ENCODE measurements at places on chromosomes 7 and 10.

DNA sequence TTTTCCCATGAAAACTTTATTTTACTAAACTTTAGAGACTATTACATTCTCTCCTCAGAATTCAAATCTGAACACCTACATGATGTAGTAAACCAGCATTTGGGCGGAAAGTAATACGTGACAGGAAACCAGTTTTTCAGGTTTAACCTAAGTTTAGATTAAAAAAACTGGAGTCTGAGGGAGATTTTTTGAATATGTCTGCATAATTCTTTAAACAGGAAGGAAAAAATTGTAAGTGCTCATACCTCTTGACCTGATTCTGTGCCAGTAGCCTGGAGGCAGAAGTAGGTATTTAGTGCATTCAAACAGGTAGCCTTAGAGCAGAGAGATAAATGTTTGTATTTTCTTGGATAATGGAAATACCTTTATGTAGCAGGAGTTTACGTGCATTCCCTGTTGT lies 224.3 kb downstream of the MDFIC start:
- DNase-seq = no peak

- no peak for DNase-seq
These were observed 4.9 kb upstream of the KLHL7 start for GRCh38 chr7:23100697-23101096.

- no peak for DNase-seq
These were observed 12.6 kb upstream of the COL1A2 start for GRCh38 chr7:94382132-94382531.

GRCh38 chr10:13717936-13718772 lies 131.4 kb downstream of the PRPF18 start:
- DNase-seq = peak; percentile 3

- DNase-seq = no peak
These were observed 1.8 kb upstream of the CAV2 start for GRCh38 chr7:116497708-116498107.

DNA sequence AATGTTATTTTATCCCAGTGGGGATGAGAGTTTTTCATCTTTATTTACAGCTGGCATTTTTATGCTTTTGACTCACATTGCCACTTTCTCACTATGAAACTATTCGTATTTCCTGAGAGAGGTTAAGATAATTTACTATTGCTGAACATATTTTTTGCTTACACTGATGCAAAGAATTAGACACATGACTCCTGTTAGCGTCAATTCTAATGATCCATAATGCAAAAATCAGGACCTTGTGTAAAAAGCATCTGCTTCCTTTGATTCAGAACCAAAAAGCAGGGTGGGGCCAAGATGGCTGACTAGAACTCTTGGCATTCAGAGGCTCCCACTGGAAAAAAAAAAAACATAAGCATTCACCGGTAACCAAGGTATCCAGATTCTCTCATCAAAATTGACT lies 464.8 kb downstream of the SEMA3D start:
- DNase-seq = no peak

GRCh38 chr7:45692031-45692430 lies 117.9 kb downstream of the ADCY1 start:
- no peak for DNase-seq

GRCh38 chr7:116948934-116949333 lies 4.4 kb upstream of the ST7 start:
- DNase-seq = no peak

DNA sequence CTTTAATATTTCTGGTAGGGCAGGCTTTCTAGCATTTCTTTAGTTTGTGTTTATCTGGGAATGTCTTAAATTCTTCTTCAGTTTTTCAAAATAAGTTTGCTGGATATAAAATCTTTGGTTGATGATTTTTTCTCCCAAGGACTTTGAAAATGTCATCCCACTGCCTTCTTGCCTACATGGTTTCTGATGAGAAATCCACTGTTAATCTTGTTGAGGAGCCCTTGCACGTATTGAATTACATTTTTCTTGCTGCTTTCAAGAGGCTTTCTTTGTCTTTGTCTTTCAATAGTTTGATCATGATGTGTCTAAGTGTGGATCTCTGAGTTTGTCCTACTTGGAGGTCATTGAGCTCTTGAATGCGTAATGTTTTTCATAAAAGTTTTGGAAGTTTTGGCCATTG lies 66.0 kb downstream of the CASD1 start:
- DNase-seq = no peak

DNA sequence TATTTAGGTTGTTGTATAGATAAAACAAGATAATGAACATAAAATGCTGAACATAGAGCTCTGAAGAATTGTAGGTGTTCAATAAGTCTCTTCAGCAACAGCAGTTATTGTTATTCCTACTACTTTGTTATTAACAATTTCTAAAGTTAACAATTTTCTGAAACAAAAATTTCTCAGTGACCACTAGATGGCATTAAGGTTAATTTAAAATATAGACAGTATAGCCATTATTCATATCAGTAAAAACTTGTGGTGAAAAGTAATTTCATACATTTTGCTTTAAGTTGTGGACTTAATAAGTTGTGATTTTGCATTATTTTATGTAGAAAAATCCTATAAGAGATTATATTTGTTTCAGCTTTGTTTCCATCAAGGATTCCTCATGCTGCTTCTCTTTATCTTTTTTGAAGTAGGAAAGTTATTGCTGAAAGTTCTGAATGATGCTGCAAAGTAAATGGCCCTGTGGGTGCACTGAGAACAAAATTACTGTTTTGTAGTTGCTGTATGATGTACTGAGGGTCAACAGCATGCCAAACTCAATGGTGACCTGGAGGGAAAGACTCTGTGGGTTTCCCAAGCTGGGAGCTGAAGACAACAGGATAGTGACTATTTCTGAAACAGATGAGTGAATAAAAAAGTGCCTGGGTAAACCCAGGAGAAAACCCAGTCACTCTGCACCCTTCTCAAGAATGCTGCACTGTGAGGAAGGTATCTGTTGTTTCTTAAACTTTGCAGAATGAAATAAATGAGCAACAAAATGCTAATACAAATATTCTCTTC lies 253.6 kb downstream of the KIF20B start:
- DNase-seq = no peak

GRCh38 chr7:30941582-30942323 lies 22.0 kb upstream of the GHRHR start:
- no peak for DNase-seq

- no peak for DNase-seq
These were observed 125.5 kb downstream of the LRRC4 start for GRCh38 chr7:127905491-127906330.

DNA sequence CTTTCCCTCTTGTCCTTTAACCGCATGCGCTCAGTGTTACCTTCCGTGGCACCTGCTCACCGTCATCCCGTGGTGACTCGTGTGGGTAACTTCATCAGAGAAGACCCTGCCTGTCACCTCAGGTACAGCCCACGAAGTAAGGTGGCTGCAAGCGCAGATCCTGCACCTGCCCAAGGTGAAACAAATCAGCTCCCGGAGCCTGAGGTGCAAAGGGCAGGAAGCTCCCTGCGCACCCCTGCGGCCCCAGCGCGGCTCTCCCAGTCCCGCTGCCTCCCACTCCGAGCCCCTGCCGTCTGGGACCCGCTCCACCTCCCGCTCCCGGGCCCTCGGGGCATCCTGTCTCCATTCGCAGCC lies 110.9 kb upstream of the LANCL2 start:
- DNase-seq = no peak

DNA sequence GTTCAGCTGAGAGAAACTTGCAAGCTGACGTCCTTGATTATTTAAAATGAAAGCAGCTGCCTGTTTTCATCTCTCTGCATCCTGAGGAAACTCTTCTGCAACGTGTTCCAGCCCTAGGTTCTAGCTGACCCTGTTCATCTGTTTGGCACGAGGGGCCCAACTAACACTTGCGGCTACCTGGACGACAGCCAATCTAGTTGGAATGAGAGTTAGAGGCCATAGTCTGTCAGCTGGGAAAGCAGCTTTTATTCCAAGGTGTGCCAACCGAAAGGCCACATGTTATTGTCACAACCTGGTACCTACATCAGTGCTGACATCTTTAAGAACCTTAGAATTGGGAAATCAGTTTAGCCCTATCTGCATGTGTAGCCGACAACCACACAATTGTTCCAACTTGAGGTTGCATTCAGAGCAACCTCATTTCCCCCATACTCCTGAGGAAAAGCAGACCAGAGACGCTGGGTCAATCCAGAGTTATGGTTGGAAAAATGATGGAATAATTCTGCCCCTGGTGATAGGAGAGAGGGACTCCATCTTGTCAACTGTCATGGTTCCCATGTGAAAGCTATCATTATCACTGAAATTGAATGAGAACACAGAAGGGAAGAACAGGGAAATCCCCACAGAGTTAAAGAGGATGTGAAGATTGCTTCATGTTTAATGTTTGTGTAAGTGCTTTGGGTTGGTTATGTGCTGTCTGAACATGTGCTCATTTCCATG lies 121.6 kb downstream of the EGFR start:
- no peak for DNase-seq

DNA sequence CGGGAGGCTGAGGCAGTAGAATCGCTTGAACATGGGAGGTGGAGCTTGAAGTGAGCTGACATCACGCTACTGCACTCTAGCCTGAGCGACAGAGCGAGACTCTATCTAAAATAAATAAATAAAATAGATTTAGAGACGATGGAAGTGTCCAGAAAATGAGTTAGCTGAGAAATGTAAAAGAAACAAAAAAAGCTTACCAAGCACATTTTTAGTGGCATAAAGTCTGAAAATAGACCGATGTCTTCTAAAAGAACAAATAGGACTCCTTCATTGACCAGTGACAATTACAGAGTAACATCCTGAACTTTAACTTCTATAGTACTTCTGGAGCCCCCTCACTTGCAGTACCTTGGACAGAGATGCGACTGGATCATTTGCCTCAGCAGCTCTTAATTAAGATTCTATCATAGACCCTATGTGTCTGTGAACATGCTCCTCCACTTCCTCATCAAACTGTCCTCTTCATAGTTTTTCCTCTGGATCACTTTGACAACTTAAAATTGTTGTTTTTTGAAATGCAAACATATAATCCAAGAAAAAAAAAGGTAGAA lies 25.2 kb upstream of the SRPK2 start:
- no peak for DNase-seq

- no peak for DNase-seq
These were observed 83.2 kb upstream of the PRR15 start for GRCh38 chr7:29480451-29480850.

DNA sequence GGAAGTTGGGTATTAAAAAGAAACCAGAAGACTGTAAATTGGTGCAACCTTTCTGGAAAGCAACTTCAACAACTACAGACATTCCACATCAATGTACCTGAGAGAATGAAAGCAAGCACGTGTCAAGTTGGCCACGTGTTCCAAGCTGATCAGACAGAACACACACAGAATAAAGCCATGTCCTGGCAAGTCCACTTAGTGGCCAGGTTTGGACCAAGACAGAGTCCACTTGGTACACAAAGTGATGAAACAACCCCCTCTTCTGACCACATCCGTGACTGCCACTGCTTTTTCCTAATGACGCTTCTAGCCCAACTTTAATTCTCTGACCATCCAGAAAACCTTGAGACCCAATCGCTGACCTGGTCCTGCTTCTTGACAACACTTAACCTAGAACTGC lies 109.4 kb downstream of the ABLIM1 start:
- DNase-seq = no peak

- DNase-seq = no peak
These were observed 34.6 kb upstream of the ST7 start for GRCh38 chr7:116918704-116919103.

DNA sequence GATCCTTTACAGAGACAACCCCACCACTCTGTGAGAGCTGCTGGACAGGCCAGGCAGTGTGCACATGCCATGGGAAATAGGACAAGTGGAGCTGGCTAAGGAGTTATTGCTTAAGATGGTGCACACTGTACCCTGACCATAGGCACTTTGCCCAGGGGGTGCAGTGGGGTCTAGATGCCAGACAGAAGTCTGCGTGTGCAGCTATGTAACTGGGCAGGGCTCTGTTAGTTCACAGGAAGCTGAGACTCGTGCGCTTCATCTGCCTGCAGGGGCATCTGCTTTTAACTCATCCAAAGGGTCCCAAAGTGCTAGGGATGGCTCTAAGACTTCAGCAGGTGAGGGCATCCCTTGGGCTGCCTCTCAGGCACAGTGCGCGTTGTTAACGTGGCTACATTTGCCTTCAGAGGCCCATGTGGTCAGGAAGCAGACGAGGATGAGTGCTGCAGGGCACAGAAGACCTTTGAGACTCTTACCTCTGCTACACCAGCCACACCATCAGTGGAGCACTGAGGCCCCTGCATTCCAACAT lies 77.7 kb upstream of the GPR26 start:
- no peak for DNase-seq

DNA sequence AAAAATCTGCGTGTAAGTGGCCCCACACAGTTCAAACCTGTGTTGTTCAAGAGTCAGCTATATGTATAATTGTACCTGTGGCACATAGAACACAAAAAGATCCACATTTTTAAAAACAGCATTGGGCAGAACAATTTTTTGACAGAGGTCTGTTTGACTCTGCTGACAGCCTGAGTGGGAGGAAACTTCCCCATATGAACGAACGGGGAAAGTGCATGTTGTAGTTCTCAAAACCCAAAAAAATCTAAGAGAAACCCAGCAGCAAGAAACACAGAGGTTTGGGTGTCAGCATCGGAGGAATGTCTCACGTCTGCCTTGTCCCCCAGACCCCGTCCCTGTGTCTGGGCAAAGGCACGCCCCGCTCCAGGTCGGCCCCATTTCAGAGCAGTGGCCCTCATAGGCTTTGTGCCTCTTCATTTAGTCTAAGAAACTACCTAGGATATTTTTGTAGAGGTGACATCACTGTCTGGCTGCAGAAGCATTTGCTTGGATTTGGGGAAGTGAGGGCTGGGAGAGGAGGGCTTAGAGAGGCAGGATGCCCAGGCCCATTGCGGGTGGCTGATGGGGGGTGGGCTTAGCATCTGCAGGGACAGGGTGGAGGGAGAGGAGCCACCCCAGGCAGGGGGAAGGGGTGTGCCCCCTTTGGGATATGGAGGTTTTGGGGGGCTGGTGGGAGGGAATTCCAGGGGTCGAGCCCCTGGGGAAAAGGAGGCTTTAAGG lies 11.0 kb downstream of the CUX1 start:
- no peak for DNase-seq

DNA sequence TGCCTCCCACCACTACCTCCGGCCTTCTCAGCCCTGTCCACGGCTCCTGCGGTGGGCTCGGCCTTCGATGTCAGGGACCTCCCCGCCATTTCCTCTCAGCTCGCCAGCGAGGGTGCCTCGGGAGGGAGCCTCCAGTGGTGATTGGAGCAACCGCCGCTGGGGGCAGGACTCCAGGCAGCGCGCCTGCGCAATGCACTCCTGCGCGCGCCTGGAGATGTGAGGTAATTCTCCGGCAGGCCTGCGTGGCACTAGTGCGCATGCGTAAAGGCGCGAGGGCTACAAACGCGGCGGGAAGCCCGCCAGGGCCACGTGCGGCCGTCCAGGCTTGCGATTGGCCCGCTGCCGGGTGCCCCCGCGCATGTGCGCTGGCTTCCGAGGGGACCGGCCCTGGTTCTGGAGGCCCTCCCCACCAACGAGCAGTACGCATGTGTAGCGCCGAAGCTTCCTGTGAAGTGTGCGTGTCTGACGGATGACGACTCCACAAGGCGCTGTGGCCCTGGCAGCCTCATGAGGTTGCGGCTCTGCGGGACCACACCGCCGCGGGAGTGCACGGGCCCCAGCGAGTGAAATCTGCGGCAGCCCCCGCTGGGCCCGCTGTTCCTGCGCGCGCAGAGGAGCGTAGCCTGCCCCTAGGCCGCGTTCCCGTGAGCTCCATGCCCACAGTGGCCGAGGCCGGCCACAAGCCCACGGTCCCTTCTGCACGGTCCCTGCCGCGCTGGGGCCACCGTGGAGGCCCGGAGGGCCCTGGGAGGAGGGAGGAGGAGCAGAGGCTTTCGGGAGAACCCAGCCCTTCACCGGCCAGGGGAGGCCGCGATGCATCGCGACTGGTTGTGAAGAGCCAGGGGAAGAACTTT lies at the start of gene SYCE1:
Gene SYCE1 (minus strand): TSS at position 143 of the 854 bp plus-strand sequence. CDS start 54 bp downstream, at position 89.
- no peak for DNase-seq

- no peak for DNase-seq
These were observed 144.5 kb downstream of the NEURL1 start for GRCh38 chr10:103637927-103638557.

- no peak for DNase-seq
These were observed 420.4 kb upstream of the SEMA3A start for GRCh38 chr7:84614821-84615501.
